ENCODE measurements at places on chromosomes 12 and 14. TPM values are rescaled to one million over a fixed set of nuclear protein-coding genes. Genes with fewer than 3 reads are reported as not detected.
A peak's percentile ranks its signal among the peaks of the same experiment; 100 is the strongest.

DNA sequence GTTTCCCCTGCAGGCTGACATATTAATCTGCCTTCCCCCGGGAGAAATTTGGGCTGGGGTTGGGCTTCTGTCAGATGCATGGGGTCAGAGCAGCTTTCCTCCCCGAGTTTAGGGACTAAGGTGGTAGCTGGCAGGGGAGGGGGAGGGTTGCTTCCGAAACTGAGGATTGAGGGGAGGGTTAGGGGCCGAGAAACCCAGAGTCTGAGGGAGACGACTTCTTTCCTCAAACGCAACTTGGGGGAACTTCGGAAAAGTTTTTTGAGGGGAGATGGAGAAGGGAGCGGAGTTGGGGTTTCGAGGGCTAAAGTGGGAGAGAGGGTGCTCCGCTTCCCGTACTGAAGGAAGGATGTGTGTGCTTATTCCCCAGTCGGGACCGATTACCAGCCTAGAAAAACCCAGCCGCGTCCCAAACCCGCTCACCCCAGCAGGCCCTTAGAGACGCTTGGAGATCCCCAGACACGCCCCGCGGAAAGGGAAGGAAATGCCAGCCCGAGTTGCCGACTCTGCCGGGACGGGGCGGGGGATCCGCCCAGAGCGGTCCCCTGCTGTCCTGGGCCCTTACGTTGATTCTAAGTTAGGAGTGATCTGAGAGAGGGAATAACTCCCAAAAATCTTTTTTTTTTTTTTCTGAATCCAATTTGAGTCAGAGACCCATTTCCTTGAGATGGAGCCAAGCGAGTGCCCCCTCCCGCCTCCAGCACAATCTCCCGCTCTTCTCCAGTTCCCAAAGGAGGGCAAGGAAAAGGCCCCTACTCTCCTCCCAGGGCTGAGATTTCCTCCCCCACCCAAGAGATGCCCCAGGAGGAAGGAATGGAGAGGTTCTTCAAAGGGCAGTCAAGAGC is 61.9 kb downstream of the SMUG1 start:
- DNase-seq = peak; percentile 23
- H3K27me3 ChIP-seq = peaks cover 38% of the 10 kb centered on the region
- H3K36me3 ChIP-seq = no peaks in the 10 kb centered on the region
- peak overlapping the region; percentile 52 for H3K4me3 ChIP-seq
- peaks cover 17% of the 10 kb centered on the region for H3K4me1 ChIP-seq
- no peak overlapping the region for H3K27ac ChIP-seq

DNA sequence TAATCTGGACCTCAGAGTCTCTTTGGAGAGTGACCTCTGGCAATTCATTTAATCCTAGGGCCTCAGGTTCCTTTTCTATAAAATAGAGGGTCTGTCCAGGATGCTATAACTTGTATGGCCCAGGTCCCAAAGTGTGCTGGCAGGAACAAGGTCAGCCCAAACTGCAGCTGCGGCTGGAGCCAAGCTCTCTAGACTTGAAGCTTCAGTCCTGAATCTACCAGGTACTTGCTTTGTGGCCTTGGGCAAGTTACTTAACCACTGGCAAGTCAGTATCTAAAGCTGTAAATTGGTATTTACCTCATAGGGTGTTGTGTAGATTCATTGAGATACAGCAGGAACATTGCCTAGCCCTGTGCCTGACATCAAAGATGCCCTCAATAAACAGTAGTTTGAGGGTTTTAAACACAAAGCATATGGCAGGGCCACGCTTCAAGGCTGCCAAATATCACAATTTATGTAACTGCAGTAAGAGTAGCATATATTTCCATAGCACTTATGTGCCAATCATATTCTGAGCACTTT is 21.7 kb downstream of the CPM start:
- H3K27me3 ChIP-seq = no peaks in the 10 kb centered on the region
- peaks cover 6% of the 10 kb centered on the region for H3K4me1 ChIP-seq
- no peak overlapping the region for H3K27ac ChIP-seq
- no peak for DNase-seq
- H3K36me3 ChIP-seq = no peaks in the 10 kb centered on the region

GRCh38 chr14:104428333-104428851 is 151.2 kb upstream of the C14orf180 start:
- no peaks in the 10 kb centered on the region for H3K36me3 ChIP-seq
- H3K4me1 ChIP-seq = no peaks in the 10 kb centered on the region
- no peak overlapping the region for H3K27ac ChIP-seq
- H3K27me3 ChIP-seq = no peaks in the 10 kb centered on the region
- H3K4me3 ChIP-seq = no peak overlapping the region

GRCh38 chr14:76509311-76509710 is 133.4 kb downstream of the ESRRB start:
- no peak overlapping the region for H3K4me3 ChIP-seq
- H3K36me3 ChIP-seq = no peaks in the 10 kb centered on the region
- H3K27me3 ChIP-seq = no peaks in the 10 kb centered on the region
- no peaks in the 10 kb centered on the region for H3K4me1 ChIP-seq

TMEM30B gene
- 2.4 TPM for total RNA-seq

GPRC5A gene
- total RNA-seq = 0.32 TPM

OASL gene
- total RNA-seq = 0.79 TPM

DNA sequence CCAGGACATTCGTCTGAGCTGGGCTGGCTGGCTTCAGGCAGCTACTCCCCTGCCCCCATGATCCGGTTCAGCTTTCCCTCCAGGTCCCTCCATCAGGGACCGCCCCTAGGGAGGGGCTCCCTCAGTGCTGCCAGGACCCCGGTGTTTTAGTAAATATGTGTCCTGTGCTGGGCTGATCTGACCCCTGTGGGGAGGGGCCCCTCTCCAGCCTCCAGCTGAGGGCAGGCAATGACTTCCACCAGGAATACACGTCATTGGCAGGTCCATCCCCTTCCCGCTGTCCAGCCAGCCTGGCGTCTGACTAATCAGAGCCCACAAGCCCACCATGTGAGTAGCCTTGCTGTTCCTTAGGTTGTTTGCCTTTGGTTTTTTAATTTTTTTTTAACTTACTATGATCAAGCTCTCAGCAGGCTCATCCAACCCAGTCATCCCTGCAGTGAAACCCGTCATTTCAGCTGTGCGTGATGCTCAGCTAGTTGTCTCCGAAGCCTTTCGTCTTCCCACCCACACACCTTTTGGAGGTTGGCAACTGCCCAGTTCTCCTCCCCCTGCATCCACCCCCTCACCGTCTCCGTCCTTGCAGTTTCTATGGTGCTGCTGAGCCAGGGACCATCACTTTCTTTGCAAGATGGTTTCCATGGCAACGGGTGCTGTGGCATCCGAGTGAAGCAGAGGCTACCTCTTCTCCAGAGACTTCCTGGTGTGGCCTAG is 16.0 kb upstream of the SERPINA4 start:
- peaks cover 4% of the 10 kb centered on the region for H3K4me1 ChIP-seq
- H3K4me3 ChIP-seq = no peak overlapping the region
- H3K36me3 ChIP-seq = no peaks in the 10 kb centered on the region
- H3K27me3 ChIP-seq = no peaks in the 10 kb centered on the region
- no peak for DNase-seq

GRCh38 chr14:29755311-29756018 is 172.2 kb downstream of the PRKD1 start:
- DNase-seq = no peak
- H3K27ac ChIP-seq = no peak overlapping the region
- no peaks in the 10 kb centered on the region for H3K36me3 ChIP-seq
- no peaks in the 10 kb centered on the region for H3K27me3 ChIP-seq
- H3K4me1 ChIP-seq = no peaks in the 10 kb centered on the region

- no peaks in the 10 kb centered on the region for H3K27me3 ChIP-seq
- H3K36me3 ChIP-seq = no peaks in the 10 kb centered on the region
- no peaks in the 10 kb centered on the region for H3K4me1 ChIP-seq
These were observed 11.6 kb upstream of the TMEM117 start for GRCh38 chr12:43824207-43824775.

DNA sequence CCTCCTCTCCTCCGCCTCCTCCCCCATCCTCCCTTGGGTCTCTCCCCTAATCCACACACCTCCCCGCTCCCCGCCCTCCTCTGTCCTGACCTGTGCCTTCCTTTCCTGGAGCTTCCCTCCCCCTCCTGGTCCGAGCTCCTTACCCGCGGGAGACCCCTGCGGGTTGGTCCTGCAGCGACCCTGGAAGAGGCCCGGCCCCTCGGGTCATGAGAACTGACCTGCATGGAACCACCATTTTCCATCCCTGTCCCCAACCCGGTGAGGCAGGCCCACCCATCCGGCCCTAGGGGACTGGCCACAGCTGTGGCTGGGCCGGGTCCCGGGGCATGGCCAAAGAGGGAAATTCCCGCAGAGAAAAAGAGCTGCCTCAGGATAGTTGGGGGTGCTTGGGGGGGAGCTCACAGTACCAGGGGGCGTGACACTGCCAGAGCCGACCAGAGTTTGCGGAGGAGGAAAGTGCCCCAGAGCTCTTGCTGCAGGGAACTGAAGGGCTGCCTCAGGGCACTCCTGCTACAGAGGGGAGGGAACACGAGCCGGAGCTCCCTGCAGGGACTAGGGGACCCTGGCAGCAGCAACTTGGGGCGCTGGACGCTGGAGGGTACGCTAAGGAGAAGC is 613 bp downstream of the ARHGEF40 start:
- H3K27me3 ChIP-seq = no peaks in the 10 kb centered on the region
- peak overlapping the region; percentile 99 for H3K27ac ChIP-seq
- H3K4me3 ChIP-seq = peak overlapping the region; percentile 77
- DNase-seq = peak; percentile 82
- H3K36me3 ChIP-seq = no peaks in the 10 kb centered on the region

DNA sequence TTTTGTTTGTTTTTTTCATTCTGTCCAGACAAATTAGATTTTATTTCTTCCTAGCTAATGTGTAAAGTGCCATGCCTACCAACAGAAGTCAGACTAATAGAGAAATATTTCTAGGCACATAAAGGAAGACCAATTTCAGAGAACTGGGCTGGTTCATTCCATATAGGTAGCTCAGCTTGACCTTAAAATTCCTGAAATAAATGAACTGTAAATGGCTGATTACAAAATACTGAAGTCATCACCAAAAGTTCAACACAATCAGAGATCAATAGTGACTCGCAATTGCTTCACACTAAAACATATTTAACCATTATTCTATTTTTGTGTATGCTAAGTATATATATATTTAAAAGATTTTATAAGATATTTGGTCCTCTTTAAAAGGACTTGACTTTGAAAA is 34.2 kb downstream of the PTPRB start:
- H3K4me3 ChIP-seq = no peak overlapping the region
- DNase-seq = no peak
- peak overlapping the region; percentile 9 for H3K27ac ChIP-seq

- no peaks in the 10 kb centered on the region for H3K36me3 ChIP-seq
- DNase-seq = no peak
- H3K4me1 ChIP-seq = no peaks in the 10 kb centered on the region
- no peaks in the 10 kb centered on the region for H3K27me3 ChIP-seq
- H3K4me3 ChIP-seq = no peak overlapping the region
These were observed 147.0 kb upstream of the SYT10 start for GRCh38 chr12:33586576-33586975.

DNA sequence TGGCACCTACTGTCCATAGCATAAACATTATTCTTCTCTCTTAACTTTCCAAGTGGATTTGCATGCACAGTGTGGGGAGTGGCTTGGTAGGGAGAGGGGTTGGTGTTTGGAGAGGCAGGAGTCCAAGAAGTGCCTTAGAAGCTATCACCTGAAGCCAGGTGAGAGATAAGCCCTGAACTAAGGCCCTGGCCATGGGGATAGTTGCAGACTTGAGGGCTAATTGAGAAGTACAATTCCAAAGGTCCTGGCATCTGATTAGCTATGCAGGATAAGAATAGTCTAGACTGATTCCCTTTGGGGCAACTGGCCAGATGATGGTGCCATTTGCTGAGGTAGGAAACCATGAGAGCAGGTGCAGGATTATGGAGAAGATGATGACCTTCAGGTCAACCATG is 2.0 kb upstream of the PCK2 start:
- H3K27ac ChIP-seq = no peak overlapping the region
- DNase-seq = no peak
- no peaks in the 10 kb centered on the region for H3K36me3 ChIP-seq
- H3K27me3 ChIP-seq = no peaks in the 10 kb centered on the region
- H3K4me3 ChIP-seq = no peak overlapping the region

DNA sequence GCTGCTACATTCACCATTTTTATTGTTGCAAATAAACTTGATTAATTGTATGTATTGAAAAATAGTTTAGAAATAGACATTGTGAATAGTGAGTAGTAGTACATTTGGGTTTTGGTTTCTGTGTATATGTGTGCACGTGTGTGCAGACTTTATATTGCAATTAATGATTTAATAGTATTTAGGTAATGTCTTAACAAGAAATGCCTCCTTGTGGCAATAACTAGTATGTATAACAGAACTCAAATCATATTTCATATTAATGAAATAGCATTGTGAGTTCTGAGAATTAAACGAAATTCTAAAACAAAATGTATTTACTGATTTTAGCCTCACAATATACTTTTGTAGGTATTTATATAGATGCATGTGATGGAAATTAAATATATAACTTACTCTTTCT is 100.1 kb downstream of the SCAF11 start:
- H3K27me3 ChIP-seq = no peaks in the 10 kb centered on the region
- no peak overlapping the region for H3K4me3 ChIP-seq
- H3K27ac ChIP-seq = no peak overlapping the region
- no peak for DNase-seq
- peaks cover 46% of the 10 kb centered on the region for H3K36me3 ChIP-seq

DNA sequence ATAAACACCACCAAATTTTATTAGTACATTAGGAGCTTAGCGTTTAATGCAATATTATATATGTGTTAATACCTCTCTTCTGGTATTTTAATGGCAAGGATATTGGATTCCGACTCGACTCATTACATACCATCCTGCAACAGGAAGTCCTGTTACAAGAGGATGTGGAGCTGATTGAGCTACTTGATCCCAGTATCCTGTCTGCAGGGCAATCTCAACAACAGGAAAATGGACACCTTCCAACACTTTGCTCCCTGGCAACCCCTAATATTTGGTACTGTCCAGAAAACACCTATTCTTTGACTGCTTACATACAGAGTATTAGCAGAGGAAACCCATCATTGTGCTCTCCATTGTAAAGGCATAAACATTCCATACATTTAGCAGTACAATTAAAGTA is 45.2 kb downstream of the VEZT start:
- peak overlapping the region; percentile 15 for H3K27ac ChIP-seq
- H3K27me3 ChIP-seq = no peaks in the 10 kb centered on the region
- no peak overlapping the region for H3K4me3 ChIP-seq
- no peaks in the 10 kb centered on the region for H3K4me1 ChIP-seq

- DNase-seq = no peak
These were observed 20.6 kb upstream of the CLEC2D start for GRCh38 chr12:9648701-9649531.

KCNK10 gene
- total RNA-seq = 0.31 TPM

Data from heart left ventricle (tissue), 16 donors.